Inflammatory macrophage treated with lipopolysaccharide for 1 hour (primary cell): ENCODE measurements at places on chromosomes 2 and 18.

- peak; percentile 60 for DNase-seq
These were observed 41.8 kb upstream of the AFF3 start for GRCh38 chr2:100184055-100184737.

GRCh38 chr2:95054016-95054415, 28.5 kb downstream of the MAL start:
- DNase-seq, result no peak

DNA sequence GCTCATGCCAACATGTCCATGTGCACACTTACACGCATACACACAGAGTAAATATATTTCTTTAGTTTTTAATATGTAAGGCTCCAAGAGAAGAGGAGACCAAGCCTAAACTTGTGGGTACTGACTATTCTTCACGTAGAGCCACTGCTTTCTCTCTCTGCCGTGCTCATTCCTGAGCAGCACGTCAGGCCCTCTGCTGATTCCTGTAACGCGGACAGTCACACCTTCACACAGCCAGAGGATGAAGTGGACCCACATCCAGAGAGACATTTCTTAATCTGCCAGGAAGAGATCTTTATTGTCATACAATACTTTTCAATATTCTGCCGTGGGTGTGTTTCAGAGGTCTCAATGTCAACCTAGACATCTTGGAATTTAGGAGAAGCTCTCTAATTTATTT, 560.7 kb downstream of the STK39 start:
- no peak for DNase-seq

DNA sequence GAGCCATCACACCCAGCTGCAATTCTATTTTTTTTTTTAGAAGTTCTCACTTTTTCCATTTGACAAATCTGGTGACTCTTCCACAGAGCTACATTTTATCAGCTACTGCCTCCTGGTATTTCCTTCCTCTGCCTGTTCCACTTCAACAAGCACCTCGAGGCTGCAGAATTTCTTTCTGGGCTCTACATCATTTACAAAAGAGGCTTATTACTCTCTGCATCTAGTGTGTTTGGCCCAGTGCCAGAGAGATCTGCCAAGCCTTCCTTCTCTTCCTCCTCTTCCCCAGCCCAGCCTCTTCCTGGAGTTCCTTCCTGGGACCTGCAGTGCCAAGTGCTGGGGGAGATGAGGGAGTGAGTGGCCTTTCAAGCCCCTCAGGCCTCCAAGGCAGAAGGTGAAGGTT, 119.6 kb upstream of the ITGA6 start:
- no peak for DNase-seq

DNA sequence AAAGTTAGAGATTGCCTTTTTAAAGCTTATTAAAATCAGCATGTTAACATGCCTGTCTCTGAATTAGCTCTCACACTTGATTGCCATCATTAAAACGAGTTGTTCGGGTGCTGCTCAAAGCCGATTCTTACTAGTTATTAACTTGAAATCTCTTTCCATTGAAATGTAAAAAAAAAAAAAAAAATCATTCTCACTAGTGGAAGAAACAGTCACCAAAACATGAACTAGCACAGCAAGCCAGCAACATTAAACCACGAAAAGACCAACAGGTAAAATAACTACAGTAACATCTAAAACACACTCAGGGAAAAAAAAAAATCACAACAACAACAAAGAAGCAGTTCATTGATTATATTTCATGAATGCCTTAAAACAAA, 264.5 kb downstream of the MEIS1 start:
- no peak for DNase-seq

DNA sequence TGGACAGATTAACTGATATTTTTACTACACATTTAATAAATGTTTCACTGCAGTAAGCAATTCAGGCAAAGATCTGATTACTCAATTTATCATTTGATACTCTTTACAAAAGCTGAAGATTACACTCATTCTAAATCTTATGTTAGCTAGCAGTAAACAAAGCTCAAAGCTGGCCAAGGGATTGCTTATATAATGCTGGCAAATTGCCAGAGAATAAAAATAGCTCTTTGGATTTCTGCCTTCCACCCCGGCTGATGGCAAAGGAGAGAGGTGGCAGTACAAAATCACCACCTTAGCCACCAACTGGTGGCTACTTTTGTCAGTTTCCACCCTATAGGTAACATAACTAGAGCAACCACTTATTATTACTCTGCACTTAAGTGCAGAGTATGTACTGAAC, 320.5 kb downstream of the FSIP2 start:
- DNase-seq, result no peak

DNA sequence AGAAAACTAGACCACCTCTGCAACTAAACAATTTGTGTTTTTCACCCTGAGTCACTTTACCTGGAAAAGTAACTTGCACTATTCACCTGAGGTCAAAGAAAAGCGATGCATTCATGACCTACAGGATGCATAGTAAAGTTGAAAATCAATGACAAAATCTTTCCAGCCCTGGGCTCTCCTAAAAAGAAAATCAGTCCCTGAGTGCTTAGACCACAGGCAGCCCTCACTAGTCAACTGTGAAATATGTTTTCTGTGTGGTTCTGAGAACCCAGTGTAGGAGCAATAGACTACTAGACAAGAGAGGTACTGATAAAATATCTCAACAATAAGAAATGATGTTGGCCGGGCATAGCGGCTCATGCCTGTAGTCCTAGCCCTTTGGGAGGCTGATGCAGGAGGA, 133.1 kb downstream of the TXNL1 start:
- no peak for DNase-seq

DNA sequence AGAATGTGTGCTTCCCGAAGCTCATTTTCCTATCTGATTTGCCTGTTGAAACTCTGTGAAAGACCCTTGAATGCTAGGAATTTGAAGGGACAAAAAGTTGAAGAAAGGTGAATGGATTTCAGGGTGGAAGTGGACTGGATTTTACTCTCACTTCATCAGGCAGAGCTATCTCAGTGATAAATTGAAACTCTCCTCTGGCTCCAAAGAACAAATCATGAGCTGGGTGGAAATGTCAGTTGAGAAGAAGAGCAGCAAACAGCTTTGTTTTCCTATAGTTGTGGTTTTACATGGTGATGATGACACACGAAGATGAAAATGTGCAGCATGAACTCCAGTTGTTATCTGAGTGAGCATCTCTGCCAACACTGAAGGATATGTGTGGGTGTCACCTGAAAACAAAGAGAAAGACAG, 34.4 kb downstream of the CD28 start:
- no peak for DNase-seq

- DNase-seq, result peak; percentile 76
These were observed 11.6 kb downstream of the CFLAR start for GRCh38 chr2:201127570-201127969.

- DNase-seq, result no peak
These were observed 307.8 kb downstream of the EPHA4 start for GRCh38 chr2:221264318-221264717.

- no peak for DNase-seq
These were observed 274.8 kb upstream of the SLC39A10 start for GRCh38 chr2:195382186-195382585.

DNA sequence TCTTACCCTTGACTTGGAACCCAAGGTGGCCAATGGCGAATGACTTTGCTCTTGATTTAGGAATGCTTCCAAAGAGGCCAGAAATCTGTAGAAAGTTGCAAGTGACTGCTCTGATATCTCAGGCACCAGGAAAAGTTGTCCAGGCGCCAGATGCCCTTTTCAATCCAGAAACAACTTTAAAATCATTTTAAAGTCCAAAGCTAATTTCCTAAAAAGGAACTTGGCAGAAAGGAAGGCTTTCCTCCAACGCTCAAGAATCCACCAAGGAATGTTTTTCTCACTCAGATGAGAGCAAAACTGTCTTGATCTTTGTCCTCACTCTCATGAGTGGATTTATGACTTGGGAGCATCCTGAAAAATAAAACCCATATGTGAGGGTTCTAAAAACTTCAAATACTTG, 5.3 kb downstream of the NGEF start:
- no peak for DNase-seq

GRCh38 chr2:105910497-105911238, 166.0 kb downstream of the NCK2 start:
- DNase-seq, result no peak

GRCh38 chr2:174059178-174059883, 94.2 kb upstream of the SP3 start:
- DNase-seq, result peak; percentile 80

DNA sequence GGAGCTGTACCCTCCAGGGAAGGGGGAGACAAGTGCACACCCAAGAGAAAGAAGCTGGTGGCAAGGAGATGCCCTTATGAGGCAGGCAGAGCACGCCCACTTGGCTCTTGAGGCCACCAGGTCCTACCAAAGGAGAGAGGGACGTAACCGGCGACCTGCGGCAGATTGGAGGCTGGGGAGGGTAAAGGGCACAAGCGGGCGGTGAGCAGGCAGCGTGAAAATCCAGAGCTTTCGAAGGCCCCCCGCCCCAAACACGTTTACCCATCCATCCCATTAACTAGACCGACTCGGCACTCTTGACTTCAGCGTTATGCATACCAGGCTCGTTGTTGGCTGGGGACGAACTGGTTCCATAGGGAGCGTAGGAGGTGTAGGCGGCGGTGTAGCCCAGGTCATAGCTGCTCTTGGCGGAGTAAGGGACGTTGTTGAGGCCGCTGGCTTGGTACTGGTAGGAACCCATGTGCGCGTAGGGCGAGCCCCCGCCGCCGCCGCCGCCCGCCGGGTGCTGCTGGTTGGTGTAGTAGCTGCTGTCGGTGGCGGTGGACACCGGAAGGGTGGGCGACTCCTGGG, 794 bp downstream of the DLX2 start:
- DNase-seq, result no peak

DNA sequence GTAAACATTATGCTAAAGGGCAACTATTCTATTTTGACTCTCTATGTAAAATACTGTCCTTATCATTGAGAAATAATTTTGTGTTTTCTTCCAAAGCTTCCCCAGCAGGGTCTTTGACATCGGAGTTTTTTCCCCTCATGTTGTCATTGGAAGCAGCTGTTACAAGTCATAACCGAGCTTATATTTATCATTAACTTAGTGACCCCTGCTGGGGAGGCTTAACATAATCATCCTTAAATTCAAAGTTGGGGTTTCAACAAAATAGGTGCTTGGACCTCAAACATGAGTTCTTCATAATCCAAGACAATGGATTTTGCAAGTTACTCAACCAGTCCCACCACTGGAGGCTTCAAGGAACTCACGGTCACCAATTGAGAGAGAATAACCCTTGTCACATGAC, 330.9 kb downstream of the DCC start:
- no peak for DNase-seq

GRCh38 chr2:217313386-217313785, 453.5 kb upstream of the TNP1 start:
- no peak for DNase-seq

- DNase-seq, result no peak
These were observed 16.7 kb upstream of the LAPTM4A start for GRCh38 chr2:20067992-20068584.

GRCh38 chr18:53486296-53486695, 738.2 kb downstream of the MBD2 start:
- no peak for DNase-seq

DNA sequence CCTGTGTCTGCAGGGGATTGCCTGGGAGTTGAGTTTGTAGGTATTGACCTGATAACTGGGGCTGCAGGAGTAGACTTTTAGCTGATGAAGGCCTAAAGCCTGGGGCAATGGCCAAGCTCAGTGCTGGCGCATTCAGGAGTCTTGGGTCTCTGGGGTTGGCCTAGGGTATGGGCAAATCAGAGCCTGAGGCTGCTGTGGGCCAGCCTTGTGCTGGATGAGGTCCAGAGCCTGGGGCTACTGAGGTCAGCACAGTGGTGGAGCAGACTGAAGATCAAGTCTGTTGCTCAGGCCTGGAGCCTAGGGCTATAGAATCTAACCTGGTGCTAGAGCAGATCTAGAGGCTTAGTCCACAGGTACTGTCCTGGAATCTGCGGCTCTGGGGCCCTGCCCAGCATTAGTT, 262.4 kb downstream of the ZNF804A start:
- DNase-seq, result no peak

- no peak for DNase-seq
These were observed 141.7 kb downstream of the PDE11A start for GRCh38 chr2:177930916-177931315.

GRCh38 chr2:186687807-186688211, 6.1 kb upstream of the FAM171B start:
- peak; percentile 16 for DNase-seq

DNA sequence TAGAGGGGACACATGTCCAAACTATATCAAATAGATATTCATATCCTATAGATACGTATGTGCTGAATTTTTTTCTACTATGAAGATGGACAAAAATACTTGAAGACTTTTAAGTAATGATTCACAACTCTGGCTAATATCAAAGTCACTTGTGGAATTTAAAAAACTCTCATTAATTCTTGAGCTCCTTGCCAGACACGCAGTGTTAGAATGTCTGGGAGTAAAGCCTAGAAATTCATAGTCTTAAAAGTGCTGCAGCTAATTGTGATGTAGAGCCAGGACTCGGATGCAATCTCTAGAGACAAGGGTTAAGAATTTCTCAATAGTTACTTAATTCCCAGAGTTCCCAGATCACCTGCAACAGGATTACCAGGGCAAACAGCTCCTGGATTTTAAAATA, 107.4 kb downstream of the ARL6IP6 start:
- no peak for DNase-seq

DNA sequence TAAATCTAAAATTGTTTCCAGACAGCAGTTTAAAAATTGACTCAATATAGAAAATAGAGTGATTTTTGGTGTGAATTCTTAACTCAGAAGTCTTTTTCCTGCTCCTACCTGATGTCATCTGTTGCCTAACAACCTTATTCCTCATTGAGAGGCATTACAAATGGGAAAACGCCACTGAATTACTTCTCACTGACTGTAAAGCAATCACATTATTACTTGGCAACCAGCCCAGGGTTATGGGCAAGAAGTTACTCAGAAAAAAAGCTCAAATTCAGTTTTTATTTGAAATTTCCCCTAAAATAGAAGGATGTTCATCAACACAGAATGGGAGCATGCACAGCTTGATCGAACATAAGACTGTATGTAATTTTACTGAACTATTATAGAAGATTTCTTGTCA, 201.8 kb upstream of the GULP1 start:
- DNase-seq, result no peak

DNA sequence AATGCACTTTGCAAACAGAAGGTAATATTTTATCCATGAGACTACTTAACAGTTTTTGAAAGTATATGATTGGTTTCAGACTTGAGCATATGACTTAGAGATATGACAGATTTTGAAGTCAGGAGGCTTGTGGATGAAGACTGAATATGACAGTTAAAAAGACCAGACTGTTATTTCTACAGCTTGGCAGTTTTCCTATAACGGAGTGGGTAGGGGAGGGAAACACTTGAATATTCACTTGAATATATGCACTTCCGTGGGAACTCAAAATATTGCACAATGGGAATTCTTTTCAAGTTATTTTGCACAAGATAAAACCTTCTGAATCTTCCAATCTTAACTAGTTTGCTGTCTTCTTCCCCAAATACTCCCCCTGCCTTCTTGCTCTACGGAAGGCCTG, 64.6 kb upstream of the ACKR3 start:
- no peak for DNase-seq
